ENCODE measurements at places on chromosomes 2 and 18.

GRCh38 chr18:37235583-37235982, 330.0 kb downstream of the CELF4 start:
- DNase-seq: no peak

DNA sequence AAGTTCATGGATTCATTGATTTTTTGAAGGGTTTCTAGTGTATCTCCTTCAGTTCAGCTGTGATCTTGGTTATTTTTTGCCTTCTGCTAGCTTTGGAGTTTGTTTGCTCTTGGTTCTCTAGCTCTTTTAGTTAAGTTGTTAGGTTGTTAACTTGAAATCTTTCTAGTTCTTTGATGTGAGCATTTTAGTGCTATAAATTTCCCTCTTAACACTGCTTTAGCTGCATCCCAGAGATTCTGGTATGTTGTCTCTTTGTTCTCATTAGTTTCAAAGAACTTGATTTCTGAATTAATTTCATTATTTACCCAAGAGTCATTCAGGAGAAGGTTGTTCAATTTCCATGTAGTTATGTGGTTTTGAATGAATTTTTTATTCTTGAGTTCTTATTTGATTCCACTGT, 210.6 kb downstream of the IRS1 start:
- DNase-seq: no peak

- DNase-seq: no peak
Observed at GRCh38 chr2:168424112-168424951, 31.7 kb upstream of the CERS6 start.

GRCh38 chr2:183070942-183071844, 7.4 kb upstream of the DUSP19 start:
- no peak for DNase-seq

- DNase-seq: no peak
Observed at GRCh38 chr2:9914384-9915065, 37.0 kb upstream of the GRHL1 start.

DNA sequence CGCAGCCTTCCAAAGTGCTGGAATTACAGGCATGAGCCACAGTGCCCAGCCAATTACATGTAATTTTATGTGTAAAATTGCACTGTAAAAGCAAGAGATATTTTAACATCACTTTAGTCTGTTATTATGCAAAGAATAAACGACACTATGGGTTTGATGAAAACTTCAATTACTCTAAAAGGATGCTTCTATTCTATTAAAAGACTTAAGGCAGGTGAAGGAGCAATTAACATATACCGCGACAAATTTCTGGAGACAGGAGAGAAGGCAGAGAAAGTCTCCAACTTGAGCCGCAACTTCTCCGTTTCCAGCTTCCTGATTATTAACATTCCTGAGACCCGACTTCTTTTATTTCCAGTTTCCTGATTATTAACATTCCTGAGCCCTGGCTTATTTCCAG, 53.7 kb downstream of the FAM210A start:
- no peak for DNase-seq

- no peak for DNase-seq
Observed at GRCh38 chr2:212667751-212668316, 129.2 kb upstream of the ERBB4 start.

- no peak for DNase-seq
Observed at GRCh38 chr2:226208726-226209125, 590.9 kb downstream of the IRS1 start.

- DNase-seq: no peak
Observed at GRCh38 chr2:1780693-1781092, 36.4 kb upstream of the PXDN start.

DNA sequence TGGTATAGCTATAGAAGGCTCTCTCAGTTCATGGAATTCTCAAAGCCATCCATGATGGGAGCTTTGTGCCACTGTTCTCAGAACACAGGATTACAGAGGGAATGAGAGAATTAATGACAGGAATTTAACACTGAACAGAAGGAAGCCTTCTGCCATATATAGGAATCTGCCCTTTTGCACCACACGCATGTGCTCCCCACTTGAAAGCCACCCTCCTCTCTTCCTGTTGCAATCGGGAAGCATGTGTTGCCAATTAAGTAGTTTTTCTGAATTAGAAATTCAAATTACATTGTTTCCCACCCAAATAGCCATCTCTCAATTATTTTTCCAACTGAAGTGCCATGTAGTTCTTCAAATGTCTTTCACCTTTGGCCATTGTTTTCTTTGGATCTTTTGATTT, 71.3 kb downstream of the C1D start:
- no peak for DNase-seq

- no peak for DNase-seq
Observed at GRCh38 chr18:21629089-21629832, 17.1 kb downstream of the SNRPD1 start.

DNA sequence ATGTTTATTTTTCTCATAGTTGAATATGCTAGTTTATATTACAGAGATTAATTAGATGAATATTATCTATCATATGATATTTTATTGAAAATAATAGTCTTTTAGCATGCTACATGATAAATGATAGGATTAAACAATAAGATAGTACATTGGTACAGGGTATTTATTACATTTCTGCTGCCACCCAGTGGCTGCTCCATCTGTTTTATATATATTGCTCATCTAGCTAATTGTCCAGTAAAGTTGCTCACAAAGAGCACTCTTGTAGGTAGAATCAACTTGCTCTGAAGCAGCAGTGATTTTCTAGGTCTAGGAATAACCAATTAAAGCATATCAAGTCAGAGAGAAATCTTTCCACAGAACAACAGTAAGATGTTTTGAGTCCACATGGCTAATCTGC, 183.3 kb downstream of the ASXL3 start:
- DNase-seq: no peak

DNA sequence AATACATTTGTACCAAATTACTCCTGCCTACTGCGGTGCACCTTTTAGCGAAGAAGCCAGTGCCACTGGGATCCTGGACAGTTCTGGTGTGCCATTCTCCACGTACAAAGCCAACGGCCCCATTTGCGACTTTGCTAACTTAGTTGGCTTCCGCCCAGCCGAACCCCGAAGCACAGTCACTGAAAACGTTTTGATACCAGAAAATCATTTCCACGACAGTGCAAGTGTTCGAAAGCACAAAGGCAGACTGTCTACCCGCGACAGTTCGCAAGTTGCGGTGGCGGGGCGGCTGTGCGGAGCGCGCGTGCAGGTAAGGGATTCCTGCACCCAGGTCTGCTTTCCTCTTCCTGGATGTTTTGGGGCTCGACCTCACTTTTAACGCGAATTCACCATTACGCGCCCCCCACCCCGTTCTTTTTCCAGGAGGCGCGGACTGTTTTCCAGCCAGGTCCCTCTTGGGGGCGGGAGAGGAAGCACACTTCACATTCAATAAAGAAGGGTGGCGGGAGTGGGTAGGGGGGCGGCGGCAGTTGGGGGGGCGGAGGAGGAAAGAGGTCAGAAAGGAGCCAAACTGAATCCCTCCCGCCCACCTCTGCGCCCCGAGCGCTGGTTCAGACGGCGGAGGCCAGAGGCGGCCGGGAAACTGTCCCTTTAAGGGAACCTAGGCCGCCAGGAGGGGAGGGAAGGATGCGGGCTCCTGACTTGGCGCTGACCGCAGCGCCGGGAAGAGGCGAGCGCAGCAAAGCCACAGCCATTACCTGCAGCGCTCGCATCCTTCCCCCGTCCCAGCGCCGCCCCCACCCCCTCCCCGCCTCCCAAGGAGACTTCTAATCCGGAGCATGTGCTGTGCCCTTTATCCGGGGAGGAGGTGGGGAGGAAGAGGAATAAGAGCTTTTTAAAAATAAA, 107.4 kb upstream of the KCTD1 start:
- peak; percentile 68 for DNase-seq

- no peak for DNase-seq
Observed at GRCh38 chr2:23211987-23212583, 172.9 kb upstream of the KLHL29 start.

GRCh38 chr18:22705328-22705727, 227.8 kb upstream of the RBBP8 start:
- no peak for DNase-seq

DNA sequence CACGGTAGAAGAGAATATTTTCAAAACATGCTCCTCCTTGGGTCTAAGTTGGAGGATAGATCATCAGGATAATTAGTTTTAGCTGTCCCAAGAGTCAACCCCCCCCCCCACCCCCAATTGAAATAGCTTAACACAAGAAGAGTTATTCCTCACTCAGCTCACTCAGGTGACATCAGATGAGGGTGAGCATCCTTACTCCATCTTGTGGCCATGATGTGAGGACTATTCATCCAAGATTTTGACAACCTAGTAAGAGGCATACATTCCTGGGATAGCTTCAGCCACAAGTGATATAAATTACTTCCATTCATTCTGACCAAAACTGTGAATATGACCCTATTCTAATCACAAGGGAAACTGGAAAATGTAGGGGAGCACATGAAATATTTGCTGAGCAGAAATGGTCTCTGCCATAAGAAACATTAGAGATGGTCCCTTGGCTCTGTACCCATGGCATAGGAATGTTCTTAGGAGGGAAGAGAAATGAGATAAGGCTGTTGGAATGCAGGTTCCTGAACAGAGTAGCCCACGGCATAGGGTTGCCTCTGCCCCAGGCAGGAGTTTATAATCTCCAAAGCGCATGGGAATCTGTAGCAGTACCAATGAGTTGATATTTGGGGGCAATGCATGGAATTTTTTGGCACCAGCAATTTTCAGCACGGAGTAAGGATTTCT, 257.2 kb downstream of the CYRIA start:
- no peak for DNase-seq

GRCh38 chr18:50113726-50114125, 81.2 kb downstream of the MYO5B start:
- no peak for DNase-seq

DNA sequence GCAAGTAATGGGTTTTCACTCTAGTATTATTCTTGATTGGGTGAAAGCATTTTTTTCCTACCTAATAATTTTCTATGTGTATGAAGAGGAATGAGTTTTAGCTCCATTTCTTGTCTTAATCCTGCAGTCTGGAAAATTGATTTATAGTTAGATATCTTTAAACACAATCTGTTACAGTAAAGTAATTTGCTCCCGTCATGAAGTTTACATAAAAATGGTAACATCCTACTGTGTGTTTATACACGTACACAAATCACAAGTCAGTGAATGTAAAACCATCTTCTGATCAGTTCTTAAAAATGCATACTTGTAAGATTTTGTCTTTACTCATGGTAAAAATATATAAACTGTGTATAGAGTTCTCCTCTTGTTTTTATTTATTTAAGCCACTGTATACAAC, 51.1 kb downstream of the MAP2 start:
- no peak for DNase-seq

GRCh38 chr2:220455351-220455990, 828.0 kb downstream of the SLC4A3 start:
- DNase-seq: no peak

DNA sequence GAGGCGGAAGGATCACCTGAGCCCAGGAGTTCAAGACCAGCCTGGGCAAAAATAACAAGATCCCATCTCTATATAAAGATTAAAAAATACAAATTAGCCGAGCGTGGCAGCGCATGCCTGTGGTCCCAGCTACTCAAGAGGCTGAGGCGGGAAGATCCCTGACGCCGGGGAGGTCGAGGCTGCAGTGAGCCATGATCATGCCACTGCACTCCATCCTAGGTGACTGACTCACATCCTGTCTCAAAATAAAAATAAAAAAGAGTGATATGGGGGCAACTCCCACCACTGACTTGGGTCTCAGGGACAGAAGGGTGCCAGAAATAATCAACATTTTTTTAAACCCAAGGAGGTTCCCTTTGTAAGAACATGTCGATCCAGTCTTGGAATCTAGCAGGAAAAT, 37.6 kb downstream of the ZNF516 start:
- DNase-seq: no peak

- DNase-seq: no peak
Observed at GRCh38 chr2:97741686-97742085, 28.3 kb downstream of the ZAP70 start.

- DNase-seq: no peak
Observed at GRCh38 chr18:10951631-10952544, 197.5 kb downstream of the PIEZO2 start.

DNA sequence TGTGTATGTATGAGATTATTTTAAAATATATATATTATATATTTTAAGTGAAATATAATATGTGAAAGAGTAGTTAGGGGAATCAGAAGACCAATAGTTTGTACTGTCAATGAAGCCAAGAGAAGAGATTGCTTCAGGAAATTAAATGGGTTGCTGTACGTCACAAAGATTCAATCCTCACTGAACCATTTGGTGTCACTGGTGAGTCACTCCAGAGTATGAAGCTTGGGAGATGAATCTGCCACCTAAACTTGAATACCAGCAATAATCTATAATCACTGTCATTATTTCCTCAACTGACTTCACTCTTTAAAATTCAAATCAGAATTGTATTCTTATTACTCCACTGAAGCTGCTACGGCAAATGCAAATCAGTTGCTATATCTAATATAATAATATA, 41.9 kb upstream of the SCN9A start:
- no peak for DNase-seq

DNA sequence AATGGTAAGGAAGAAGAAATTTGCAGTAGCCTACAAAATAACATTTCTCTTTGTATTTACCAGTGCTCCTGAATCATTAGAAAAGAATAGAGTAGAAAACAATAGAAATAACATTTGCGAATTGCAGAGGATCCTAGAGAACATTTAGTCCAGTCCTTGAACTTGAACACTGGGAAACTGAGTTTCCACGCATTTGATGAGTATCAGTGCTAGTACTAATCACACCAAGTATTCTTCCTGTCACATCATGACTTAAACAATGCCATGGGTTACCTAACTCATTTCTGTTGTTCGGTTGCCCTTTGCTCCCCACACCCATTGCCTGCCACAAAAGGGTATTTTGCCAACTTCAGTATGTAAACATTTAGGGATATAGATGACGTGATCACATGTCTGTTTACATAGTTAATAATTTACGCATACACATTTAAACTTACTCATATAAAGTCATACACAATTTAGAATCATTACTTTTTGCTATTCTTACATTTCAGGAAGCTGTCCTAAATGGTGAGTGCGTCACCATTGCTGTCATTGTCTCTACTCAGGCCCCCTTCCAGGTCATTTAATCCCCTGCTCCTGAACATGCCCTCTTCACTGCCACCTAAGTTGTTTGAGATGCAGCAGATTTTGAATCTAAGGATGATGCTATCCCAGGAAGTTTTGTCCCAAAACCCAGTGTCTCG, 42.3 kb downstream of the CRIM1 start:
- no peak for DNase-seq

DNA sequence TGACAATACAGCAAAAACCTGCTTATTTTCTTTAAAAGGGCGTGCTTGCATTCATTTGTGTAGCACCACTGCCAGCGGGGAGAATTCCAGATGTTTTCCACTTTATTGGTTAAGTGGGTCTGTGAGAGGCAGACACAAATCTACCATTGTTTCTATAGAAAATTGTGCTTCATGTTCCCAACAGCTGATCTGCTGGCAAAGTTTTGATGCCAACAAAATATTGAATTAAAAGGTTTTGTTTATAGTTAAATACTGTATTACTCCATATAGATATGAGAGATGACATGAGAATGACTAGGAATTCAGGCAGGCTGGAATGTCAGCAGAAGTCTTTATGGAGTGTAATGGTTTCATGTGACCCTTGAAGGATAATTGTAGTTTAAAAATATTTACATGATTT, 182.7 kb downstream of the MC4R start:
- DNase-seq: no peak

- DNase-seq: no peak
Observed at GRCh38 chr2:229257985-229258384, 13.1 kb downstream of the PID1 start.

GRCh38 chr2:11292464-11293255, 51.8 kb downstream of the ROCK2 start:
- DNase-seq: no peak

Data from C1 segment of cervical spinal cord (tissue), 14 donors.